Ecto neural progenitor cell (in vitro differentiated cells): ENCODE measurements at places on chromosomes 11 and 22.

- no peak for DNase-seq
These were observed 801.7 kb downstream of the TBC1D22A start for GRCh38 chr22:47564158-47564450.

GRCh38 chr11:35980686-35981390 lies 37.0 kb downstream of the LDLRAD3 start:
- DNase-seq: no peak

DNA sequence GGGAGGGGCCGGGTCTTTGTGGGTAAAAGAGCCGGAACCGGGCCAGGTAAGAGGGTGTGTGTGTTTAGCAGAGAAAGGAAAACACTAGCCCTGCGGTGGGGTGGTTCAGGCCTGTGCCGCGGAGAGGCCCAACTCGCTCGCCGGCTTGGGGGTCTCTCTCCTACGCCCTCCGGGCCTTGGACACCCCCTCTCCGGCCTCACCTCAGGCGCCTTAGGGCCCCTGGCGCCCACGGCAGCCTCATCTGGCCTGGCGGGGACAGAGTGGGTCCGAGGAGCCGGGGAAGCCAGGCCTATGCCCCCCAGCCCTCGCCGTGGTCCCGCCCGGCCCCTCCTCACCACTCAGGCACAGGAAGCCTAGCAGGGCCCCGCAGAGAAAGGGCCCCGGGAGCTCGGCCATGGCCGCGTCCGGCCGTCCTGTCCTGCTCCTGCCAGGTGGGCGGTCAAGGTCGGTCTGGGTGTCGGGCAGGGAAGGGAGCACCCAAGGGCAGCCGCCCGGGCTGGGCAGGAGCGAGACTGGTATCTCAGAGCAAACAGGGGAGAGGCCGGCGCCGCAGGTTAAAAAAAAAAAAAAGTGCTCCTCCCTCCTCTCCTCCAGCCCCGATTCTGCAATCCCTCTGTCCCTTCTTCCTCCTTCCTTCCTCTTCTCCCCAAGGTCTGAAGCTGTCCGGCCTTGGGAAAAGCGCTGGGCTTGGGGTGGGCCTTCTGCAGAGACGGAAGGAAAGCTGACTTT lies at the start of gene VSIG2:
Gene VSIG2 (minus strand): TSS at position 515 of the 730 bp plus-strand sequence. CDS start 118 bp downstream, at position 397.
- DNase-seq: no peak

DNA sequence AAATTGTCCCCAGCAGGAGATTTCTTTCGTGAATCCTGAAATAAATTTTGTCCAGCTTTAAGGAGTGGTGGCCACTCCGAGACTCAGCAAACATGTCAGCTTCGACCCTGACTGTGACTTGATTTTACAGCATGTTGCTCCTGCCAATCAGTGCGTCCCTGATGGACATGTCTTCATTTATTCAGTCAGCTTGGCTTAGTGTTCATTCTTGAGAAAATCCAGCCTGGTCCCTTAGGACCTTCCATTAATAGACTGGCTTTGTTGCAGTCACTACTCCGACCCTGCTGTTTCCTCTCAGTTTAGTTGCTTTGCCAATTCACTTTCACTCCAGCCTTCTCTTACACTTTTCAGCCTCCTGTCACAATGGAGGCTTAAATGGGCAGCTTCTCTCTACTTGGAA lies 30.5 kb downstream of the TMPRSS5 start:
- no peak for DNase-seq

- peak; percentile 80 for DNase-seq
These were observed 60.0 kb downstream of the MYO7A start for GRCh38 chr11:77187776-77188632.

GRCh38 chr22:46357711-46358520 lies 22.4 kb downstream of the TRMU start:
- no peak for DNase-seq

- DNase-seq: no peak
These were observed 12.9 kb downstream of the GAL3ST1 start for GRCh38 chr22:30561402-30562189.

DNA sequence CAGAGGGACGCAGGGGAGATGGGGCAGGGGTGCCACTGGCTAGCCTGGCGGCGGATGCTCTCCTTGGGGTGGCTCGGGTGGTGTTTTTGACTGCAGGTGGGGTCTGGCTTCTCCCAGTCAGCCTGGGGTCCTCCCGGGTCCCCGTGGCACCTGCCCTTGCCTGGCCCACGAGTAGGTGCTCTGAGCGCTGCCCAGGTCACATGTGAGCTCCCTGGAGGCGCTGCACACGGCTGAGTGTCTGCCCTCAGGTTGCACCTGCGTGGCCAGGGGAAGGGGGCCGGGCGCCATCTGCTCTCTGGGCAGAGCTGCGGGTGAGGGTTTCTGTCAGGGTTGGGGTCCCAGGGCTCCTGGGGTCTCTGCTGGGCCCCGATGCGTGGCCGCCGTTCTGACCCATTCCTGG lies 5.2 kb downstream of the TSPAN4 start:
- no peak for DNase-seq

GRCh38 chr11:15889363-15890030 lies 466.8 kb downstream of the SOX6 start:
- DNase-seq: no peak

- DNase-seq: no peak
These were observed 5.8 kb downstream of the MYOD1 start for GRCh38 chr11:17725174-17725573.

- DNase-seq: peak; percentile 13
These were observed 97.1 kb upstream of the PARVA start for GRCh38 chr11:12280199-12280837.

GRCh38 chr11:17515443-17516176 lies 28.6 kb downstream of the USH1C start:
- no peak for DNase-seq

GRCh38 chr11:73249853-73250783 lies 22.0 kb upstream of the P2RY6 start:
- DNase-seq: peak; percentile 26

DNA sequence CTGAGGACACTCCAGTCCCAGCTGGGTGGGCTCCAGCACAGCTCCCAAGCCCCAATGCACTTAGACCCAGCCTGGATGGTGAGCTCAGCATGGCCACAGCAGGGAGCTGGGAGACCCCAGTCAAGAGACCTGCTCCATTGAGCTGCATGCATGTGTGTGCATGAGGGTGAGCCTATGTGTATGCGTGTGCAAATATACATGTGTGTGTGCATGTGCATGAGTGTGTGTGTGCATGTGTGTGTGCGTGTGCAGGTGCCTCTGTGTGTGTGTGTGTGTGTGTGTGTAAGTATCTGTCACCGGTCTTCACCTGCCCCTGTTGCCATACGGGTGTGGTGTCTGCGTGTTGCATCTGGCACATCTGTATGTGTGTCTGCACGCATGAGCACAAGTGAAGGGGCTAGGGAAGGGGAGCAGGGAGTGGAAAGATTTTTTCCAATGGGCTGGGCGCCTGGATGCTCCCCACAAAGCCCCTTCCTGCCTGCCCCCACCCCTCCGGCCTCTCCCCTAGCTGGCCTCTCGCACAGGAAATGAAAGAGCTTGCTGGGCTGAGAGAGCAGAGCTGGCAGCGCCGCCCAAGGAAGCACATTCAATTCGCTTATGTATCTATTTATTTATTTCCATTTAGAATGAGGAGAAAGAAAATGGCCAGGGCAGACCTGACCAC lies 4.1 kb downstream of the TSPAN32 start:
- DNase-seq: no peak

GRCh38 chr11:134416726-134417125 lies 4.7 kb upstream of the B3GAT1 start:
- DNase-seq: no peak

- DNase-seq: no peak
These were observed 90.2 kb upstream of the CARD18 start for GRCh38 chr11:105229761-105230160.

DNA sequence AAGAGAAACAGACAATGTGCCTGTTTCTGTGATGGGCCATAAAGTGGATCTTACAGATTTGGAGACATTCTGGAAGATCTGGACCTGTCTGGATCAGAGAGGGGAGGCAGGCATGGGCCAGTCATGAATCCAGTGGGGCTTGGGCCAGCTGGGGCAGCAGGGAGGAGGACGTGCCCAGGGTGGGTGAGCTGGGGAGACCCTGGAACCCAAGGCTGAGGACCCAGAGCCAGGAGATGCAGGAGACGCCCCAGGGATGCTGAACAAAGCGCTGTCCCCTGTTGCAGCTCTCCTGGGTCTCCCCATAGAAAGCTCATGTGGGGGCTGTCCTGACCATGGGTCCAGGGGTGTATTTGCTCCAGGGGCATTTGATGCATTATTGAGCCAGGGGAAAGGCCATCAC lies 1.5 kb upstream of the APOBEC3A start:
- peak; percentile 34 for DNase-seq

GRCh38 chr22:16776080-16776479 lies 49.1 kb downstream of the XKR3 start:
- no peak for DNase-seq

GRCh38 chr22:36506637-36507517 lies at the start of gene FOXRED2:
Gene FOXRED2, minus strand, starts transcription at chr22:36507040. Its CDS starts 618 bp downstream, at chr22:36506422.
- DNase-seq: peak; percentile 91

DNA sequence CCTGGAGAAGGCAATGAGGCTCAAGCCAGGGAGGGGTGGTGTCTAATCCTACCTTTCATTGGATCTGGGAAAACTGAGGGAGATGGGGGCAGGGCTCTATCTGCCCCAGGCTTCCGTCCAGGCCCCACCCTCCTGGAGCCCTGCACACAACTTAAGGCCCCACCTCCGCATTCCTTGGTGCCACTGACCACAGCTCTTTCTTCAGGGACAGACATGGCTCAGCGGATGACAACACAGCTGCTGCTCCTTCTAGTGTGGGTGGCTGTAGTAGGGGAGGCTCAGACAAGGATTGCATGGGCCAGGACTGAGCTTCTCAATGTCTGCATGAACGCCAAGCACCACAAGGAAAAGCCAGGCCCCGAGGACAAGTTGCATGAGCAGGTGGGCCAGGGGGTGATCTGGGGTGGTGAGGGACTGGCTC lies at the start of gene FOLR1:
Gene FOLR1 (plus strand): TSS at position 180 of the 421 bp plus-strand sequence. CDS start 34 bp downstream, at position 214.
- DNase-seq: peak; percentile 52

- no peak for DNase-seq
These were observed 2.2 kb upstream of the NEFH start for GRCh38 chr22:29477723-29478318.

- DNase-seq: peak; percentile 42
These were observed 55.0 kb upstream of the EMID1 start for GRCh38 chr22:29150701-29151100.

GRCh38 chr11:116603728-116604323 lies 169.0 kb downstream of the BUD13 start:
- DNase-seq: no peak

DNA sequence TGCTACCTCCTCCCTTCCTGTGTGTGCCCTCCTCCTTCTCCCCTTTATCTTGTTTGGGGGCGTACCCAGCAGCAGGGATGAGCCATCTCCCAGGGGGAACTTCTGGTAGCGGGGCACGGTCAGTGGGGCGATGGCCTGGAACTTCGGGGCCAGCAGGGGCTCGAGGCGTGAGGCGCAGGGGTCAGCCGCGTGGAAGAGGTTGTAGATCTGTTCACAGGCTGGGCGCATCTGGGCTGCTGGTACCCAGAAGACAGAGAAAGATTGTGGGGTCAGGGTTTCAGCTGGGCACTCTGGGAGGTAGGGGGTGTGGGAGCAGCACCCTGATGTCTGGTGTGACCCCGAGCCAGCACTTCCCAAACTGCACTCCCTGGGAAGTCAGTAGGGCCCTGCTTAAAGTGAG lies 9.1 kb downstream of the PITPNM1 start:
- no peak for DNase-seq

- DNase-seq: no peak
These were observed 50.8 kb downstream of the FLRT1 start for GRCh38 chr11:64086258-64087123.

GRCh38 chr11:67041602-67042001 lies 15.0 kb upstream of the RHOD start:
- no peak for DNase-seq

DNA sequence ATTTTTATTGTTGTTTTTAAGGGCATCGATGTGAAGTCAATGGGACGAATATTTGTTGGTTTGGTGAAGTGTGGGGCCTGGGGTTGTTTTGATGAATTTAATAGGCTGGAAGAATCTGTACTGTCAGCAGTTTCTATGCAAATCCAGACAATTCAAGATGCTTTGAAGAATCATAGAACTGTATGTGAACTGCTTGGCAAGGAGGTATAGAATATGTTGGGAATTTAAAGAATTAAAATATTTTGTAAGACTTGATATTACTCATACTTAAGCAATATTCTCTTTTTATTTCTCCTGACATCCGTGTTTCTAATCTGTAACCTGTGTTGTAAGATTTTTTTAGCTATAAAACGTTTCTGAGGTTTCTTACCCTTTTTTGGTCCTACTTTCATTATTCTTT lies 61.6 kb downstream of the DYNC2H1 start:
- no peak for DNase-seq

- no peak for DNase-seq
These were observed 26.6 kb downstream of the P2RY2 start for GRCh38 chr11:73244589-73245240.

DNA sequence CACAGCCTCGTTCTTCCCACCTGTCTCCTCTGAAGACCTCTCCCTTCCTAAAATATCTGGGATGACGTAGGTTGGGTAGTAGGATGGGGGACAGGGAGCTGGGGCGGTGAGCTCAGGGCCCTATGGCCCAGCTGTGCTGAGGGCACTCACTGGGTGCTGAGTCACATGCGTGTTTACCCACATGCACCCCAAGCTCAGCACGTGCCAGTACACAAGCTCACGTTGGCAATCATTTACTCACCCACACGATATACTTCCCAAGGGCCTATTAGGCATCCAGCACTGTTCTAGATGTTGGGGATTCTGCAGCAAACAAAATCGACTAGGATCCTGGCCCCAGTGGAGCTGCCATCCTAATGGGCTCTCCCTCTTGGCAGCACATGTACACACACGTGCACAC lies 28.7 kb downstream of the ARAP1 start:
- no peak for DNase-seq

- DNase-seq: no peak
These were observed 116.8 kb downstream of the ARHGAP8 start for GRCh38 chr22:44869196-44869595.

- DNase-seq: no peak
These were observed 143.9 kb downstream of the INSC start for GRCh38 chr11:15258433-15259165.

DNA sequence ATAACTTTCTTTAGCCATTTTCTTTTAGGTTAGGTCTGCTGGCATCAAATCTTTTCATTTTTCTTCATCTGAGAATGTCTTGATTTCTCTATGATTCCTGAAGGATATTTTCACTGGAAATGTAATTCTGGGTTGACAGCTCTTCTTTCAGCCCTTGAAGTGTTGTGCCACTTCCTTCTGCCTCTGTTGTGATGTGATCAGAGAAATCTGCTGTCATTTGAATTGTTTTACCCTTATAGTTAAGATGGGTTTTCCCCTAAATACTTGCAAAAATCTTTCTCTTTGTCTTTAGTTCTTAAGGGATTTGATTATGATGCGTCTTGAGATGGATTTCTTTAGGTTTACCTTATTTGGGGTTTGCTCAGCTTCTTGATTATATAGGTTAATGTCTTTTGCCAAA lies 23.0 kb downstream of the USP47 start:
- no peak for DNase-seq

GRCh38 chr22:44838316-44839016 lies 86.1 kb downstream of the ARHGAP8 start:
- DNase-seq: no peak

DNA sequence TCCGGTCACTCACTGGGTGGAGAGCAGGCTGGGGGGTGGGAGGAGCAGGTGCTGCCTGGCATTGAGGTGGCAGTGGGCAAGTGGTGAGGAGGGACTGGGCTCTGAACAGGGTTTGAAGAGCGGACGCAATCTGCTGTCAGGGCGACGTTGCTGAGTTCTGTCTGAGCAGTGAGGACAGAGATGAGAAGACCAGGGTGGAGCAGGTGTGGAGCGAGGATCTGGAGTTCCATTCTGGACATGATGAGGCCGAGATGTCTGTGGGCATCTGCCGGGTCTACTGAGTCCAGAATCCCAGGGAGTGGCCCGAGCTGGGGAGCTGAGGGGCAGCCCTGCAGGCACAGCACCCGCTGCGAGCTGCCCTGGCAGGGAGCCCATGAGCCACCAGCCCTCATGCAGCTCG lies 2.2 kb upstream of the MOV10L1 start:
- no peak for DNase-seq
